Left kidney (tissue), 8 donors: ENCODE measurements at places on chromosomes 11 and 22. TPM values are rescaled to one million over a fixed set of nuclear protein-coding genes. Genes with fewer than 3 reads are reported as not detected.

DNA sequence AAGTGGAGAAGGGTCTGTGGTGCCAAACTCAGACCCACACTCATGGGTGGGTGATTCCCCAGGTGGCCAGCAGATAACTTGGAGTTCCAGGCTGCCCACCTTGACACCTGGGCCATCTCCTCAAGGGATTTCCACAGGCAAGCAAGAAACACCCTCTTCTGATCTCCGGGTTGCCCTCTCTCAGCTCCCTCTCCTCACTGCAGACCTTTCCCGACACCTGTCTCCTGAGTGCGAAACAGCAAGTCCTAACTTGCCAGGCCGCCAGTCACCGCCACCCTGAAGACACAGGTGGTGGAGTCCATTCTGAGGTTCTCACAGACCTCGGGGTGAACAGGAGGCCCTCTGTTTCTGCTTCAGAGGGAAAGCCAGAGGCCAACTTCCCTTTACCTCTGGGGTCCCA lies 16.6 kb downstream of the GALNT18 start:
- DNase-seq: no peak

GRCh38 chr11:15884777-15885540 lies 471.4 kb downstream of the SOX6 start:
- DNase-seq: no peak

- DNase-seq: no peak
Measured at GRCh38 chr11:121715405-121715804, 262.6 kb upstream of the SORL1-AS1 start.

DNA sequence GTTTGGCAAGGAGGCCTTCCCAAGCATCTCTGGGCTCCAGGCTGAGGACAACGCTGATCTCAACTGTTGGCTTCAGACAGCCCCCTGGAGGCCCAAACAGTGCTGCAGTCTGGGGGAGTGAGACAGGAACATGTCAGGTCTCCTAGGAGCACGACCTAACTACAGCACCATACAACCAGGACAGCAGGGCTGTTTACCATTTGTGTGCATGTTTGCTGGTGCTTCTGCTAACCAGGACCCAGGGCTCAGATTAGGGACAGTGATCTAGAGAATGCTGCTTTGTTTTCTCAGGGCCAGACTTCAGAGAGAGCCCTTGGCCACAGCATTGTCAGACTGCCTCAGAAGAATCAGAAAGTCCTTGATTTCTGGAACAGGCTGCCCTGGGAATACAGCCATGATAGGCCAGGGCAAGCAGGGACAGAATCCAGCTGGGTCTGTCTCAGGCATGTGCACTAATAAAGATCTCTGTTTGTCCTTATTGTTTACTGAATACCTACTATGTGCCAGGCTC lies 126.5 kb downstream of the VPREB1 start:
- DNase-seq: no peak

GRCh38 chr22:30704978-30705377 lies 10.3 kb downstream of the OSBP2 start:
- DNase-seq: no peak

- DNase-seq: no peak
Measured at GRCh38 chr11:129969920-129970319, 32.7 kb downstream of the PRDM10 start.

GRCh38 chr11:57521116-57521515 lies 5.6 kb upstream of the SLC43A1 start:
- no peak for DNase-seq

DNA sequence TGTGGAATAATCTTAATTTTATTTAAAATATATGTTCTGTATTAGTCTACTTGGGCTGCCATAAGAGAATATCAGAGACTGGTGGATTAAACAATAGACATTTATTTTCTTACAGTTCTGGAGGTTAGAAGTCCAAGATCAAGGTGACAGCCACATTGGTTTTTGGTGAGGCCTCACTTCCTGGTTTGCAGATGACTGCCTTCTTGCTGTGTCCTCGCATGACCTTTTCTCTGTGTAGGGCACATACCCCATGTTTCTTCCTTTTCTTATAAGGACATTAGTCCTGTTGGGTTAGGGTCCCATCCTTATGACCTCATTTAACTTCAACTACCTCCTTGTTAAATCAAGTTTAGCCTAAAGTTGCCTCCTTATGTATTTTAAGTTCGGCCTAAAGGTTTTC lies 202.7 kb upstream of the MPPED2 start:
- no peak for DNase-seq

DNA sequence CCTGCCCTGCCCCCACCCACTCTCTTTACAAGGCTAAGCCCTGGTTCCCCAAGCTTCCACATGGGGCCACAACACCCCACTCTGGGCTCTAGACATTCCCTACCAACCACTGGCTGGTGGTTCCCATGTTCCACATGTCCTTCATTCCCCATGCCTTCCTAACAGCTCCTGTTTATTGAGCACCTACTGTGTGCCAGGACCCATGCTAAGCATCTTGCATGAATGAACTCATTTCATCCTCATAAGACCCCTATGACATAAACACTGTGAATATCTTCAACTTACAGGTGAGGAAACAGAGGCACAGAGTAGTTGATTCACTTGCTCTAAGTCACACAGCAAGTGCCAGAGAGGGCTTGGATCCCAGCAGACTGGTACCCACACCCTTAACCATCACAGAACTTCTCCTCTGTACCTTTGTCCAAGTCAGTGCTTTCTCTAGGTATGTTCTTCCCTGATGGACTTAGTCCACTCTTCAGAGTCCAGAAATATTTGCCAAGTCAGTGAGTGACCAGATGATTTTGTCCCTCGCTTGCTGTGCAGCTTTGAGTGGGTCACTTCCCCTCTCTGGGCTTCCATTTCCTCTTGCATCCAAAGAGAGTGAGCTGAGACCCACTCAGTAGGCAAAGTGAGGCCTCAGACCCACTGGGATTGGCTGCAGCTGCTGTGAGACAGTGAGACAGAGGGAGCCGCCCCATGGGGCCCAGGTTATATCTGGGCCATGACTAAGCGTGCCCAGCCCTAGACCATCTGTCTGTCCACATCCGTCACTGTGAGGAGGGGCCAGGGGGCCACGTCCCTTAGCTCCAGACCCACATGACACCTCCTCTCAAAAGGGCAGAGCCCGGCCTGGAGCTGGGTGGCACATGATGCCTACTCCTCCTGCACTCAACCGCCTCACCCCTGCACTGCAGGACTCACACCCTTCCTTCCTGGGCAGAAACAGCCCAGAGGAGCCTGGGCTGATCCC lies 132.4 kb downstream of the MN1 start:
- no peak for DNase-seq

DNA sequence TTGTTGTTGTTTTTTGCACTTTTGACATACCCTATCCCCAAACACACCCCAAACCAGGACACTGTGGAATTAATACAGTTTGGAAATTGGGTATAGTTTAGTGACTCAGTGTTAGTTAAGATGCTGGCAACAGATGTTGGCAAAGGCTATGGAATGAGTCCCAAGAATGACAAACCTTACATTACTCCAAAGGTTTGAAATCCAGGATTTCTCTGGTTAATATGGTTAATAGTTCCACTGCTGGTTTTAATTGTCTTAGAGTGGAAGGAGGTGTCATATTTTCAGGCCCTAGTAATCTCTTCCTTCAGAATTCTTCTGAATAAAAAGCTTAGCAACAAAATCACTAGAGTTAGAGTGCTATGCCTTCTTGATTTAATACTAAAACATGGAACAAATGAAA lies 775 bp downstream of the LPXN start:
- no peak for DNase-seq

GRCh38 chr11:115699733-115700132 lies 195.5 kb upstream of the CADM1 start:
- DNase-seq: no peak

- no peak for DNase-seq
Measured at GRCh38 chr11:98183034-98183433, 837.7 kb upstream of the CNTN5 start.

DNA sequence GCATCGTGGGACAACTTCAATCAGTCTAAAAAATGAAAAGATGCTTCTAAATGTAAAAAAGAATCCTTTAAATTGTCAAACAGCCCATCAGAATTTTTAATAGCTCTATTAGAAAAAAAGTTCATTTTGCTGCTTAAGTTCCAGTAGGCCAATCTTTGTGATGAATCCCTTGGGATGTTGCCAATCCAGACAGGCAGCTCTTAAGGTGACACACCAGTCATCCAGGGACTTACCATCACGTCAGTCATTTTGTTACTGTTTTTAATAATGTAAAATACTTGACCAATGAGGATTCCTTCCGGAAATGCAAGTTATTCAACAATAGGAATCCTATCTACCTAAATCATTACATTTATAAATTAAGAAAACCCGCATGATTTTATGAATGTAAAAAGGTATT lies 47.8 kb upstream of the TMEM45B start:
- DNase-seq: no peak

- no peak for DNase-seq
Measured at GRCh38 chr11:99987821-99988470, 699.1 kb upstream of the ARHGAP42 start.

- no peak for DNase-seq
Measured at GRCh38 chr11:1771700-1772099, 8.0 kb upstream of the CTSD start.

DNA sequence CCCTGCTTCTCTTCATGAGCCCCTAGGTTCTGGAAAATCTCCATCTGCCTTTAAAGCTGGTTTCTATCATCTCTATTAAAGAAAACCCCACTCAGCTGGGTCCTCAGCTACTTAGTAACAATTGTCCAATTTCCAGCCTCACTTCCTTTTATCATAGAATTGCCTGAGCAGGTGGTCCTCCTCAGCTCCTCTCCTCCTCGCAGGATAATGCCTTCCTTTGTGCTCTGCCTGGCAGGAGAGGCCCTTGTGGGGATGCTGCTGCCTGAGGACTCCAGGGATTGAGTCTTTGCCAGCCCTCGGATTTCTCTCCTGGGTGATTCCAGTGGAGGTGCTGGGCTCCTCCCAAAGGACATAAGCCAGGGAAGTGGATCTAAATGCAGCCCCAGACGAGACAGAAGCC lies 448.3 kb downstream of the INSC start:
- no peak for DNase-seq

DNA sequence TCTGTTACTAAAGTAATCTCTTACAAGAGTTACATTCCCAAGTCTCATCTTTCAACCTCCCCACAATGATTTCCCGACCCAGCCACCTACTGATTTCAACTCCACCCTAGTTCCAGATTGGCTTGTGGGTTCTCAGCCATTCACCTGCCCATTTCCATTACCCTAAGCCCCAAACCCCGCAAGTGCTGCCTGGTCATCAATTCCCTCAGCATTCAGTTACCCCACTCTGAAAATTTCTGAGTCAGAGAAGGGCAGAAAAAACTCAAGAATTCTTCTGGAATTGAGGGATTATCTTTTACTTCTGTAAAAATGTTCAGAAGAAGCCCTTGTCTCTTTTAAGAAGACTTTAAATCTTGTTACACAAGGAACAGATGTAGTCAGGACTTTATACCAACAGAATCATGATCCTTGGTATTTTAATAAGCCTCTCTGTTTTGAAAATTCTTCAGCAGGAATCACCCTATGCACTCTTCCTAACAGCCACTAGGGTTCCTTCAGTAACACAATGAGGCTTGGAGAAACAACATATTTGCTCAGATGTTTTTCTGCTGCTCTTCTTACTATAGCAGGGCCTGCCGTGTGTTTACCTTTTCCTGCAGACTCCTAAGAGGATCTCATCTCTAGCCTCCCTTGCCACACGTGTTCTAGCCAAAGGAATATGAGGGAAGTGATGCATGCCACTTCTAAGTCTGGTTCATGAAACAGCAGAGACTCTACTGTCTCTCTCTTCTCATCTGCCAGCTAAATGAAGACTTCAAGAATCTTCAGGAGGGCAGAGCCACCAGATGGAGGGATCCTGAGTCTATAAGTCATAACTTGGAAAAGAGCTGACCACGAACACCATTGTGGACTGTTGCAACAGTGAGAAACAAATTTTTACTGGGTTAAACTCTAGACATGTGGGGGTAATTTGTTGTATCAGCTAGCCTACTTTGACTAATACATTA lies 29.3 kb upstream of the PAMR1 start:
- no peak for DNase-seq

DNA sequence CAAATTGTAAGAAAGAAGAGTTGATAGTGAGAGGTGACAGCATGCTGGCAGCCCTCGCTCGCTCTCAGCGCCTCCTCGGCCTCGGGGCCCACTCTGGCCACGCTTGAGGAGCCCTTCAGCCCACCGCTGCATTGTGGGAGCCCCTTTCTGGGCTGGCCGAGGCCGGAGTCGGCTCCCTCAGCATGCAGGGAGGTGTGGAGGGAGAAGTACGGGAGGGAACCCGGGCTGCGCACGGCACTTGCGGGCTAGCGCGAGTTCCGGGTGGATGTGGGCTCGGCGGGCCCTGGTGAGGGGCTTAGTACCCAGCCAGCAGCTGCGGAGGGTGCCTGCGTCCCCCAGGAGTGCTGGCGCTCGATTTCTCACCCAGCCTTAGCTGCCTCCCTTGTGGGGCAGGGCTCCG lies 539.7 kb upstream of the CCDC179 start:
- DNase-seq: no peak

DNA sequence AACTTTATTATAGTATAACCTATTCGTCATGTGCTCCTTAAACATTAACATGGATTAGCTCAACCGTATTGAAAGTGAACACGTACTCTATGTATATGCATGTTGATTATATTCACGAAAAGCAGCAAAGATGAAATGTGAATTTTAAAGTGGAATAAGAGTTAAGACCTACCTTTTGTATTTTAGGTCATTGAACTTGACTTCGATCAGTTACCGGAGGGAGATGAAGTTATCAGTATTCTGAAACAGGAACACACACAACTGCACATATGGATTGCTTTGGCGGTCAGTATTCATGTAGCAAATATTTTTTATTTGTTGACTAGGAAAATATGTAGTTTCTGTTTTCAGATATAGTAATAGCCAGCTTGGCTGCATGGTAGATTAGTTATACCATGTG lies 1.4 kb downstream of the CTR9 start:
- no peak for DNase-seq

GRCh38 chr22:39097098-39098020 lies at the start of gene APOBEC3H:
APOBEC3H (plus strand) TSS chr22:39097244; CDS start chr22:39100279, 3,035 bp downstream.
- no peak for DNase-seq

CD3D gene
- 0.50 TPM for polyA plus RNA-seq

CST6 gene
- polyA plus RNA-seq: not detected

IGLL1 gene
- 0.40 TPM for polyA plus RNA-seq

KCNJ5 gene
- 3.6 TPM for polyA plus RNA-seq

NCF4 gene
- polyA plus RNA-seq: 2.0 TPM

GAS2 gene
- 13.8 TPM for polyA plus RNA-seq

DGCR6 gene
- polyA plus RNA-seq: 6.6 TPM
